Uterine smooth muscle cell (primary cell): ENCODE measurements at places on chromosomes 16 and 17. TPM values are rescaled to one million over a fixed set of nuclear protein-coding genes. Genes with fewer than 3 reads are reported as not detected.

The ABCC6 gene
- total RNA-seq, result 0.33 and 0.37 TPM in 2 replicates

The ASGR2 gene
- not detected in 2 replicates for total RNA-seq

The CFAP97D1 gene
- total RNA-seq, result under 0.01 TPM in 1 of 2 replicates, not detected in the other

The OMG gene
- total RNA-seq, result 0.11 and 2.0 TPM in 2 replicates

The HSD11B2 gene
- total RNA-seq, result 0.37 TPM in 1 of 2 replicates, not detected in the other

The DNAAF1 gene
- not detected in 2 replicates for total RNA-seq

The ETV4 gene
- total RNA-seq, result 2.9 and 4.4 TPM in 2 replicates

The CD300A gene
- not detected in 2 replicates for total RNA-seq

The SLC52A1 gene
- under 0.01 and 0.37 TPM in 2 replicates for total RNA-seq

The CRHR1 gene
- total RNA-seq, result not detected in 2 replicates
